COR-L47 (cell line): ENCODE measurements at places on chromosomes 2 and 18.

- DNase-seq = no peak
Observed at GRCh38 chr2:222916229-222917197, 55.7 kb downstream of the ACSL3 start.

GRCh38 chr2:11746376-11746806, at the start of gene LPIN1:
LPIN1 (plus strand) TSS chr2:11746632; CDS start chr2:11765542, 18,910 bp downstream.
- DNase-seq = peak; percentile 91

- no peak for DNase-seq
Observed at GRCh38 chr2:107006836-107007235, 120.9 kb upstream of the ST6GAL2 start.

GRCh38 chr2:171084128-171084527, 76.6 kb downstream of the TLK1 start:
- no peak for DNase-seq

DNA sequence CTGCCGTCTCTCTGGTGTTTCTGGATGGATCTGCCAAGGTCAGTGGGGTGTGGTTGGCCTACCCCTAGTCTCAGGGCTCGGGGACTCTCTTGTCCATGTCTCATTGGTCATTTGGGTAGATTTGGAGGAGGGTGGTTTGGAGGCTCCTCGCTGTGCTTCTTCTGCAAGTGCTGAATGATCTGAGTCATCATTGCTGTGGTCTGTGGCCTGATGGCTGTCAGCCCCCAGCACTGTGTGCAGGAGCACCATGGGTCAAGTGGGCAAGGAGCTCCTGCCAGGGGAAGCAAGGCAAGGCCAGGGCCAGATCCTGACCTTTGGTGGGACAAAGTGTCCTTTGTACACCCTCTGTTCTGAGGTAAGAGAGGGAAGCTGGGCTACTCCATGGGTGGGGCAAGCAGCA, 221.8 kb downstream of the FHOD3 start:
- no peak for DNase-seq

DNA sequence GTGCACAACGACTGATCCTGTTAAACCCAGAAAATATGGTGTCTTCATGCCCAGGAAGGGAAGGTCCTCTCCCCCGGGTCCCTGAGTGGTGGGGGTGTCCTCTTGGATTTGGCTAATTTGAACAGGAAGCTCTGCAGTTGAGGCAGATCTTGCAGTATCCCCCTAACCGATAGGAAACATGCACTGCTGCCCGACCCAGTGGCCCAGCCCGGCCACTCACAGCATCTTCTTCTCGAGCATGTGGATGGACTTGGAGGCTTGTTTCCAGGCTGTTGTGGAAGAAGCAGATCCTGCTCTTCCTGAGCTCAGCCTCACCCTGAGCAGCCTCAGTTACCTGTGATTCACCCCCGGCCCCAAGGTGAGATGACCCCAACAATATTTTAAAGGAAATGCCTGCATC, 46.4 kb upstream of the ASB1 start:
- no peak for DNase-seq

GRCh38 chr2:58540681-58541080, 299.6 kb upstream of the FANCL start:
- DNase-seq = no peak

GRCh38 chr2:130736487-130736886, 7.6 kb downstream of the GPR148 start:
- no peak for DNase-seq

DNA sequence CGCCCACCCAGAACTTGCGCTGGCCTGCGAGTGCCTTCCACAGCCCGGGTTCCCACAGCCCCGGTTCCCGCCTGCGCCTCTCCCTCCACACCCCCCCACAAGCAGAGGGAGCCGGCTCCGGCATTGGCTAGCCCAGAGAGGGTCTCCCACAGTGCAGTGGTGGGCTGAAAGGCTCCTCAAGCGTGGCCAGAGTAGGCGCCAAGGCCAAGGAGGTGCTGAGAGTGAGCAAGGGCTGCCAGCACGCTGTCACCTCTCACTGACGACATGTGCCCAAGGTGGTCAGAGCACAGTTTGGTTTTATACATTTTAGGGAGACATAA, 15.3 kb upstream of the PXDN start:
- DNase-seq = no peak

DNA sequence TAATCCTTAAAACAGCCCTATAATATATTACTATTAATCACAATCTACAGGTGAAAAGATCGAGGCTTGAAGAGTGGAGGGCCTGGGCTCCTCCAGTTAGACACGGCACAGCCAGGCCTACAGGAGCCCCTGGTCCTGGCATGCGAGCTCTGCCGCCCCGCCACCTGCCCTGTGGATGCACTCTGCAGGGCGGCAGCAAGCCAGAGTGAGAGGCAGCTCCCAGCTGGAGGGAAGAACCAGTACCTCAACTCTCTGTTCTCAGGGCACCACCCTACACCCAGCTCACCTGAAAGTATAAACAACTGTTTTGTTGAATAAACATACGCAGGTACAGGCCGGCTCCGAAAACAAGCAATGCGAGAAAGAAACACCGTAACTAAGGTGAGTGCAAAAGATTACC, 34.6 kb downstream of the EIPR1 start:
- no peak for DNase-seq

- DNase-seq = peak; percentile 7
Observed at GRCh38 chr2:200177971-200178911, 128.3 kb upstream of the SPATS2L start.

GRCh38 chr18:59927246-59927825, 27.5 kb downstream of the PMAIP1 start:
- no peak for DNase-seq
